ENCODE measurements at places on chromosomes 6 and 20.

DNA sequence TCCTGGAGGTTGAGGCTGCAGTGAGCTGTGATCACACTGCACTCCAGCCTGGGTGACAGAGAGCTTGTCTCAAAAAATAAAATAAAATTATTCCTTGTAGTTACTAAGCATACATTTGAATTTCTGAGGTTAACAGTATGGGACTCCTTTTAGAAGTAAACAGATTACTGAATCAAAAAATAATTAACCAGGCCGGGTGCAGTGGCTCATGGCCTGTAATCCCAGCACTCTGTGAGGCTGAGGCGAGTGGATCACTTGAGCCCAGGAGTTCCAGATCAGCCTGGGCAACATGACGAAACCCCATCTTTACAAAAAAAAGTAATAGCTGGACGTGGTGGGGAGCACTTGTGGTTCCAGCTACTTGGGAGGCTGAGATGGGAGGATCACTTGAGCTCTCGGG, 22.1 kb upstream of the EEF1A1 start:
- no peak for DNase-seq

DNA sequence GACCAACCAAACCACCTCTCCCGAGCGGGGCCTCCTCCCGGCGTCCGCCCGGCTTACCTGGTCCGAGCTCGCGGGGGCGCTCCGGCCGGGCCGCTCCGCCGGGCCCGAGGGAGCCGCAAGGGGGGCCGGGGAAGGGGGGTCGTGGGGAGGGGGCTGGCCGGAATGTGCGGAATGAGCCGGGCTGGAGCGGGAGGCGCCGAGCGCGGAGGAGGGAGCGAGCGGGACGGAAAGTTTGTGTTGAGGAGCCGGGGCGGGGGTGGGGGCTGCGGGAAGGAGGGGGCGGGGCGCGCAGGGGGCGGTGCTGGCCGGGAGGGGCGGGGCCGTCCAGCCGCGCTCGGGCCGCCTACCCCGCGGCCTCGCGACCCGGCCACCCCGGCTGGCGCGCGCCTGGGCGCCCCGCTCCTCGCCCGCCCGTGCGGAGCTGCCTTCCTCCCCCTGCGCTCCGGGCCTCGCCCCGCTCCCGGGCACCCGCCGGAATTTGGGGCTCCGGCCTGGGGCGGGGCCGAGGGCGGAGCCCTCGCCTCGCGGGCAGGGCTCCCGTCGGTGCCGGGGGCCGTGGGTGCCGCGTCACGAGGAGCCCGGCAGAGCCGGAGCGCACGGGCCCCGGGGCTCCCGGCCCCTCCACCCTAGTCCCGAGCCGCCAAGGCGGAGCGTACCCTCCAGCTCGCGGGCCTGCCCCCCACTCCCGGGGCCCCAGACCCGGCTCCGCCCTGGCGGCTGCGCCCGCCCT, at the start of gene TEAD3:
TEAD3 (minus strand) TSS at position 239 of the 730 bp plus-strand sequence.
- no peak for DNase-seq

DNA sequence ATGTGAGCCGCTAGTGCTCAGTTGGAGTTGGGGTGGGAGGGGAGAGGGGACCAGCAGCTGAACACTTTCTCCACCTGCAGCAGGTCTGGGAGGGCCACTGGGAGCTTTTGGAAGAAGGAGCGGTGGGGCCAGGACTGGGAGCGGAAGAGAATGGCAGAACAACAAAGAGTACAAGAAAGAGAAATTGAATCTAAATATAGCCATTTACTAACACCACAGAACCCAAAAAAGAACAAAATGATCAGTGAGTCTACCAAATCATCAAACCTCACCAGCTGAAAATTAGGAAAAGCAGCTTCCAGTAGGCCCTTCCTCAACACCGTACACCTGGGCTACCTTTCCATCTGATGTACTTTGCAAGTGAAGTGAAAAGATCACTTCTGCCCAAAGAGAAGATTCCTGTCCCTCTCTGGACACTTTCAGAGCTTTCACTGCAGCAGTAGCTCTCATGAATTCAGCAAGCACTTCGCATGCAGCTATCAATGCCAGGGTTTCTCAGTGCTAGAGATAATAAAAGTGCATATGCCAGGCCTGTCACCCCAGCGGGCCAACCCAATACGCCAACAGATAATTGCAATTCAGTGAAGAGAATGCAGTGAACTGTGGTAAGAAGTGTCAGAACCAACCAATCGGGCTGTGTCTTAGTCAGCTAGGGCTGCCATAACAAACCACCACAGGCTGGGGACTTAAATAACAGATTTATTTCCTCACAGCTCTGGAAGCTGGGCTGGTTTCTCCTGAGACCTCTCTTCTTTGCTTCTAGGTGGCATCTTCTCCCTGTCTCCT, 597 bp downstream of the LY86 start:
- no peak for DNase-seq

DNA sequence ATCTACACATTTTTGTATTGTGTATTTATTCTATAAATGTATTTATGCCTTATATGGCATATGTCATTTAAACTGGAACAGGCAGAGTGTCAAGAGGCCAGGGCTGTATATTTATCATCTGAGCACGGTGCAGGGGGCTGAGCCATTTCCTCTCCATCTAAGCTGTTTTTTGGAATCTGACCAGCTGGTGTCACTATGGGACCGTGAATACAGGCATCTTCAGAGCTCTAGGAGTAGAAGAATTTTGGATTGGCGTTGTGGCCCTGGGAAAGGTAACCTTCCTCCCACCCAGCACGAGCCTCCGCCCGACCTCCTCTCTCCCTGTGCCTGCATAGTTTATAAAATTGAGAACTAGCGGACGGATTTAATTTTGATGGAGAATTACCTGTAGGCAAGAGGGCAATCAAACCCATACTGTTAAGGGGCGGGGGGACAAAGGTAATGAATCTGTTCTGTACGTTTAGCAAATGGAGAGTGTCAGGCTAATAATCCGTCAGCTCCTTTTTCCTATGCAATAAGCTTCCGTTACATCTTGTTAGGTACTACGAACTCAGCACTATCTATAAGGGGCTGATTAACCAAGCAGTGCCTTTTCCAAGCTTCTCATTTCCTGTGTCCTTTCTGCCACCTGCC, 29.0 kb upstream of the EEF1E1 start:
- DNase-seq: peak; percentile 60

GRCh38 chr6:32462609-32463008, 22.9 kb downstream of the HLA-DRA start:
- no peak for DNase-seq

DNA sequence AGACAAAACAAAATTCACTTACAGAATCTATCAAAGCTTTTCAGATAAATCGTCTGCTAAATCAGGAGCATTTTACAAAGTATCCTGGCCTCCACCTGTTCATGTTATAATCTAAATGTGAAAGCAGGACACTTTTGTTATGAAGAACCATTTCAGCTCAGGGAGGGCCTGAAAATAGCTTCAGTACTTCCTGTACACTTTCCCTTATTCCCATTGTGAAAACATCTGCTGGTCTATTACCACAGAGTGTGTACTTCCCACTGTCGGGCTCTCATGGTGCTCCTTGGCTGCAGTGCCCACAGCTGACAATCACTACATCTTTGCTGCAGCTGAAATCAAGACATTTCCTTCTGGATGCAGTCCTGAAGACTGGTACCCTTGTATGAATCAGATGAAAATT, 128.1 kb downstream of the OPRM1 start:
- DNase-seq: no peak
